ENCODE measurements at places on chromosomes 3 and 15. TPM values are rescaled to one million over a fixed set of nuclear protein-coding genes. Genes with fewer than 3 reads are reported as not detected.

The KIF15 gene
- 17.0 TPM for total RNA-seq

The SH3GL3 gene
- total RNA-seq, result 0.24 TPM

The IL17RB gene
- total RNA-seq, result 16.0 TPM

The TMEM212 gene
- total RNA-seq, result not detected

The MEIS2 gene
- total RNA-seq, result 24.5 TPM

The TFDP2 gene
- total RNA-seq, result 51.8 TPM

The NKIRAS1 gene
- total RNA-seq, result 7.5 TPM

The ITIH3 gene
- not detected for total RNA-seq

Measured in Calu3 (cell line).